ENCODE measurements at places on chromosomes 11 and 22. TPM values are rescaled to one million over a fixed set of nuclear protein-coding genes. Genes with fewer than 3 reads are reported as not detected.

DNA sequence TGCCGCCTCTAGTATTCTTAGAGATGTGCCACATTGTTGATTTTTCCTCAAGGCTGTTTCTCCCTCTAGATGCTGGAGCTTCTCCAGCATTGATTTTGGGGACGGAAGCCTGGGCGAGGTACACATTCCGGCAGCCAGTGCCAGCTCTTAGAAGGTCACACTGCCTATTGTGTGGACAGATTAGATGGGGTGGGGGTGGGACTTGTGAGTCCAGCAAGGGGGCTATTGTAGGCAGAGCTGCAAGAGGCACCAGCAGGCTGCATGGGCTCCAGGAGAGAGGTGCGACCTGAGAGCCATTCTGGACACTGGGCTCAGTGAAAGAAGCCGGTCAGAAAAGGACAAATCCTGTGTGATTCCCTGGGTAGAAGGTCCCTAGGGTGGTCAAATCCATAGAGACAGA is 12.4 kb downstream of the C11orf21 start:
- H3K4me1 ChIP-seq, result peaks cover 13% of the 10 kb centered on the region
- DNase-seq, result no peak
- peaks cover 7% of the 10 kb centered on the region for H3K36me3 ChIP-seq
- H3K4me3 ChIP-seq, result no peak overlapping the region
- H3K27me3 ChIP-seq, result peaks cover 7% of the 10 kb centered on the region

DNA sequence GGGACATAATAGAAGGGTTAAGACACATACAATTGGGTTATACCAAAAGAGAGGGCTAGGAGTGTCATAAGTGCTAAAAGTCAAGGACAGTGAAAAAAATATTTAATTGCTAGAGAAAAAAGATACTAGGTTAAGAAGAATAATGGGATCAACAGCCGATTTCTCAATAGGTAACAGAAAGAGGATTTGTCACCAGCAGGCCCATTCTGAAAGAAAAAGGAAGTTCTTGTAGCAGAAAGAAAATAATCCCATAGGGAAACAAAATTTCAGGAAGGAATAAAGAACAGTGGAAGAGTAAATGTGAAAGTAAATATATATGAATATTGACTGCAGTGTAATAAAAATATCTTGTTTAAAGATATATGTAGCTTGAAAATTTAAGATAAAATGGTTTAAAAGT is 43.3 kb upstream of the ADORA2A start:
- no peaks in the 10 kb centered on the region for H3K27me3 ChIP-seq
- H3K4me3 ChIP-seq, result no peak overlapping the region
- peaks cover 9% of the 10 kb centered on the region for H3K4me1 ChIP-seq

GRCh38 chr11:61898247-61898582 is 6.9 kb upstream of the FADS3 start:
- peaks cover 5% of the 10 kb centered on the region for H3K4me1 ChIP-seq
- no peak overlapping the region for H3K4me3 ChIP-seq
- H3K27me3 ChIP-seq, result peaks cover 5% of the 10 kb centered on the region
- H3K36me3 ChIP-seq, result no peaks in the 10 kb centered on the region
- peak overlapping the region; percentile 68 for H3K27ac ChIP-seq

GRCh38 chr11:2839395-2839943 is 46.1 kb downstream of the CDKN1C start:
- H3K27ac ChIP-seq, result peak overlapping the region; percentile 66
- H3K4me3 ChIP-seq, result no peak overlapping the region
- no peaks in the 10 kb centered on the region for H3K36me3 ChIP-seq
- H3K27me3 ChIP-seq, result no peaks in the 10 kb centered on the region
- H3K4me1 ChIP-seq, result peaks cover 14% of the 10 kb centered on the region

DNA sequence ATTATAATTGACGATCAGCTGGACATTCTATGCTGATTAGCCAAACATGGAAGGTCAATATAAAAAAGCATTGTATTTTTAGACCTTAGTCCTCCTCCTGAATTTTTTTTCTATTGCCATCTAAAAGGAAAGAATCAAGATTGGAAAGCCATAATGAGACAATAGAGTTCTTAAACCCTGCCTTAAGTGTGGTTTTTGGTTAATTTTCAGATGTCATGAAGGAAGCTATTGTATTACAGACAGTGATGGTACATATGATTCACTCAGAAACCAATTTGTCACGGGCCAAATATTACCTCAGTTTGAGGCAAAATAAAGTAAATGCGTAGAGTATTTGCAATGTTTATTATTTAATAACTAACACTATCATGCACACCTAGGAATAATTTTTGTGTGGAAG is 1164.0 kb upstream of the RAG2 start:
- DNase-seq, result no peak
- no peaks in the 10 kb centered on the region for H3K36me3 ChIP-seq
- H3K4me3 ChIP-seq, result no peak overlapping the region

DNA sequence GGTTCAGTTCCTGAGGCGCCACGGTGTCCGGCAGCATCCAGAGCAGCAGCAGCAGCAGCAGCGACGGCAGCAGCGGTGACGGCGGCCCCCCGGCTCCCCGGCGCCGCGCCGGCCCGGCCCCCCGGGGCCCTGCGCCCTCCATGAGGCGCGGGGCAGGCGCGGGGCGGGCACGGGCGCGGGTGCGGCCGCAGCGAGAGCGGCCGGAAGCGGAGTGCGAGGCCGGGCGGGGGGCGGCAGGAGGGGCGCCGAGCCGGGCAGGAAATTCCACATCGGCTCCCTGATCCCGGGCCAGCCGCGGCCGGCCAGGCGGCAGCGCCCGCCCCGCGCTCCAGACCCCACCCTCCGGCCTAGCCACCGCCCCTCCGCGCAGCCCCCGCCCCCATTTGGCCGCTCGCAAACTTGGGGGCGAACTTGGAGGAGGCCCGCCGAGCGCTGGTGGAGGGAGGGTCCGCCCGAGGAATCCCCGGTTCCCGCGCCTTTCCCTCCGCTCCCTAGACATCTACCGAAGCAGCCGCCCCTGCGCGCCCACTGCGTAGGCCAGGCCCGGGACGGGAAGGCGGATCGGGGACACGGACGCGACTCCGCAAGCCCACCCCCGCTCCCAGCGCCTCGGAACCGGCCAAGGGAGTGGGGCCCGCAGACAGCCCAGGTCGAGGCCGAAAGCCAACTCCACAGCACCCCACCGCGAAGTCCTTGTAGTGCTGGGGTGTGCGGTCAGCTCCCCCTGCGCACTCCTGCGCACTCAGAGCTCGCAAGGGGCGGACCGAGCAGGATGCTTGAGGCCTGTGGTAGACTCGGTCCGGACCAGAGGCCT is at the start of gene SCARF2:
SCARF2 (minus strand) TSS at position 213 of the 814 bp plus-strand sequence; CDS start at position 142, 71 bp downstream.
- peaks cover 33% of the 10 kb centered on the region for H3K27me3 ChIP-seq
- no peak for DNase-seq
- peaks cover 6% of the 10 kb centered on the region for H3K36me3 ChIP-seq
- H3K27ac ChIP-seq, result no peak within 1 kb of the TSS
- H3K4me3 ChIP-seq, result peak within 1 kb of the TSS; percentile 85
- peaks cover 32% of the 10 kb centered on the region for H3K4me1 ChIP-seq

DNA sequence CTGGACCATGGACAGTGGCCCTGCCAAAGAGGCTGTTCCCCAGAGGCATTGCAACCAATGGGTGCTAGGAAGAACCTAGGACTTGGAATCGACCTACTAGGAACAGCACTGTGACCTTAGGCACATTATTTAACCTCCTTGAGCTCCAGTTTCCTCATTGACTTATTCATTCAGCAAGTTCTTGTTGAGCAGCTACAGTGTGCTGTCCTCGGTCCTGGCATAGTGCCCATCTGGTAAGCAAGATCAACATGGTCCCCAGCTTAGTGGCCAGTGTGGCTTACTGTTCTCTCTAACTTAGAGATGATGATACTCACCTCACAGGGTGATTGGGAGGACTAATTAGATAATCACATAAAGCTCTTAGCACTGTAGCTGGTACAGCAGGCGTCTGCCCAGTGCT is 8.2 kb downstream of the ABCG4 start:
- peaks cover 36% of the 10 kb centered on the region for H3K27me3 ChIP-seq
- H3K4me1 ChIP-seq, result peaks cover 7% of the 10 kb centered on the region
- DNase-seq, result no peak

DNA sequence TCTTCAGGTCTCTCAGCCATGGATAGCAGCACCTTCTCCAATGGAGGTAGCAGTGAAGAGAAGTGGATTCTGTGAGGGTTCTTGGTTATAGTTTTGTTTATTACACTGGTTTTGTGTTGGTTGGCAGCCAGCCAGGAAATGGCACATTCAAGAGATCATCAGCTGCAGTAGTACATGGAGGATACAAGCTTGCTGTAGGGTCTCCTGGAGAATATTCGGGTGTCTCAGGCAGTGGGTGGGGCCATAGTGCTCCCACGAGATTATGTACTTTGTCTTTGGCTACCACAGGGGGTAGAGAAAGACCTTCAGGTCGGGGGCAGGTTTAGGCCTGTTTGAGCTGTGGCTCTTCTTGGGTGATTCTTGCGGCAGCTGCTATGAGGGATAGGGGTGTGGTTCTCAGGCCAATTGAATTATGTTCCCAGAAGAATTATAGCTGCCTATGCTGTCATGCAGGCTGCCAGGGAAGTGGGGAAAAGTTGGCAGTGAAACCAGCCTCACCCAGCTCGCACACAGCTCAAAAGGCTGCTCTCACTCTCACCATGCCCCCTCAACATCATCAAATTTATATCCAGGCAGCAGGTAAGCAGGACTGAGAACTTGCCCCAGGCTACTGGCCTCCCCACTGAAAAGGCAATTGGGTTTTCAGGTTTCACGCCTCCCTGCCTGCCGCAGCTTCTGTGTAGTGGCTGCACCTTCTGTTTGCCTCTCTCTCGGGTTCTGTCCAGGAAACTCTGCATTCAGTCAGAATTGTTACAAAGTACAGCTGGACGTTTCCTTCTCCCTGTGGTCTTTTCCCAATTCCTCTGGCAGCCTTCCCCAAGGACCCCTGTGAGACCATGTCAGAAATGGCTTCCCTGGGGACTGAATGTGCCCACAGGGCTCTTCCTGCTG is 435.5 kb downstream of the LUZP2 start:
- DNase-seq, result no peak
- no peaks in the 10 kb centered on the region for H3K27me3 ChIP-seq
- H3K4me1 ChIP-seq, result no peaks in the 10 kb centered on the region
- H3K4me3 ChIP-seq, result no peak overlapping the region

DNA sequence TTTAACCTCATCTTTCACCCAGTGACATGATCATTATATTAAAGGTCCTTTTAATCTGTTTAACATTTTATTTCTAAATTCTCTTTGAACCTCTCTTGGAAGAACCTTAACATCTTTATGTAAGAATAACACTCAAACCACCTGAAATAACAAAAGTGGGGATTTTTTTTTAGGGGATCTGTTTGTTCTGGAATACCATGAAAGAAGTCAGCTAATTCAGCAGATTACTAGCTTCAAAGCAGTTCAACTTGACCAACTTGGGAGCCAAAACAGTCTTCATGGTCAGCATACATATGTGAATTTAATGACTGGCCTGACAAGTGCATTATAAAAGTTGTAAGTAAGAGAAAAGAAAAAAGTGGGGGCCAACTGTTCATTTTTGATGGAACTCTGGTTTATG is 52.3 kb downstream of the CCDC34 start:
- no peak overlapping the region for H3K27ac ChIP-seq

DNA sequence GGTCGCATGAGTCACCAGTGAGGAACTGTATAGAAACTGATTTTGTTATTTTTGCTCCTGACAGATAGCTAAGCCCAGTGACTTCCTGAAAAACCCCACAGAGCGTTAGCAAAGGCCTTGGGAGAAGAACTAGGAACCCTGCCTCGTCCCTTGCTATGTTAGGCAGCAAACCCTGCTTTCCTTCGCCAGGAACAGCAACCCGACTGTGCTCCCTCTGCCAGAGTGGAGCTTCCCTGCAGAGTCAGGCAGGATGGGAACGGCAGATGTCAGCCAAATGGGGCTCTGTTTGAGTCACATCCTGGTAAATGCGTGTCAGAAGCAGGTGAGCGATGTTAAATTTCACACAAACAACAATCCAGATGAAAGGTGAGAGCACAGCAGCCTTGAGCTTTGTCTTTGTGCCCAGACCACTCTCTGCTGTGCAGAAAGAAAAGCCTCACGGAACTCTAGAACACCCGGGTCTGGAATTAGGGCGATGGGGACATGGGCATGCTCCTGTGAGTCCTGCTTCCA is 186.6 kb downstream of the ADAMTS15 start:
- no peak overlapping the region for H3K27ac ChIP-seq
- no peak overlapping the region for H3K4me3 ChIP-seq
- DNase-seq, result no peak

DNA sequence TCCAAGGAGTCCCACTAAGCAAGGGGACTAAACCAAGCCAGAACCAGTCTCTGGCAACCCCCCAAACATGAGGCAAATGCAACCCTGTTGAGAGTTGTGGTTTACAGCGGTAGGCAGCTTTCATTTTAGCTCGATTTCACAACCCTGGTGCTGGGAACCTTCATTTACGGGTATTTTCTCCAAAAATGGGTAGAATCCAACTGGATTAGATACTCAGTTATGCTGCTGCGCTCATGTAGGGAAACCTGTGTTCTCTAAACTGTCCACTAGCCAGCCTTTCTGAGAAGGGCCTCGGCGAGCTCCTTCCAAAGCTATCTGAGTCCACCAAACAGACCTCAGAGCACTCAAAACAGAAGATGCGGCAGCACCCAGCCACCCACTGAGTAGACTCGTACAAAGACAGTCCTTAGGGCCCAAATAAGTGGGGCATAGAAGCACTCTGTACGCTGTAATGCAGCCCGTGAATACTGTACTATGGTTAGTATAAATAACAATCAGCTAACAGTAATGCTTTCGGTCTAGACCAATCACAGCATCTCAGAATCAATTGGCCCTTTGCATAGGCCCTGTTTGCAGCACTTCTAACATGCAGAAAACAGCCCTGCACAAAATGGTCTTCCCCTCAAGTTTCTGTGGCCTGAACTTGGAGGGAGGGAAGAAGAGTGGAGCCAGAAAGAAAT is 104.7 kb downstream of the ETS1 start:
- peak overlapping the region; percentile 100 for H3K27ac ChIP-seq
- H3K27me3 ChIP-seq, result no peaks in the 10 kb centered on the region
- peak overlapping the region; percentile 89 for H3K4me3 ChIP-seq
- peaks cover 36% of the 10 kb centered on the region for H3K36me3 ChIP-seq

DNA sequence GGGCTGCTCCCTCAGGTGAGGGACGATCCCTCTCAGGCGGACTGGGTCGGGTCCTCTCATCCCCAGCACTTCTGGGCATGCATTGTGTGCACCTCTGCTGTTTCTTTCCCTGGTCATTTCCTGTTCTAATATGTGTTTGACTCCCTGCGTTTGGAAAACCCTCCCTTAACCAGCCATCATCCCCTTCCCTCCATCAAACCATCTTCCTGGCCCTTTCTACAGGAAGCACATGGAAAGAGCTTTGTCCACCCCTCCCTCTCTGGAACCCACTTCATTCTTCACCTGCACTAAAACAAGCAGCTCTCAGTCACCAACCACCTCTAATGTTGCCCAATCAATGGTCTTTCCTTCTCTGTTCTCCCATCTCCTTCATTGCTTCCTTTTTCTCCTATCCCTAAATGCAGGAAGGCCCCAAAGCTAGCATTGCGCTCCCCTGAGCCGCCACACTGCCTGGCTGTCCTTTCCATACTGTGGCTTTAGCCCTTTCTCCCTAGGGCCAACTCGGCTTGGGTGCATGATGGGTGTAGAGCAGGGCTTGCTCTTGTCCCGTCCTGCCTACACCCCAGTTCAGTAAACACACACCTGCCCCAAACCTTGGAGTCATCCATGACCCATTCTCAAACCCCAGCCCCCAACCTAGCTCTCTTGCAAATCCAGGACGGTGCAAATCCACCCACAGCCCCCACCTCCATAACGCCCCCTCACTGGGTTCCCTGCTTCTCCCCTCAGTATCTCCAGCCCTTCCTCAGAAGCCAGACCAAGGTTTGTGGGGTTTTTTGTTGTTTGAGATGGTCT is 5.4 kb upstream of the GAS2L1 start:
- H3K36me3 ChIP-seq, result peaks cover 18% of the 10 kb centered on the region
- H3K27ac ChIP-seq, result peak overlapping the region; percentile 90
- H3K4me3 ChIP-seq, result peak overlapping the region; percentile 67
- DNase-seq, result no peak
- no peaks in the 10 kb centered on the region for H3K27me3 ChIP-seq

The MMP7 gene
- not detected for total RNA-seq

The SULT4A1 gene
- not detected for total RNA-seq

The TIMP3 gene
- total RNA-seq, result not detected

The ESAM gene
- 3.5 TPM for total RNA-seq

The ACRV1 gene
- total RNA-seq, result not detected

The MMP27 gene
- not detected for total RNA-seq

Data from T-helper 17 cell (primary cell).